Gastroesophageal sphincter (tissue), 4 donors: ENCODE measurements at places on chromosomes 16 and 17. TPM values are rescaled to one million over a fixed set of nuclear protein-coding genes. Genes with fewer than 3 reads are reported as not detected.
A peak's percentile ranks its signal among the peaks of the same experiment; 100 is the strongest.

- ATAC-seq, result peak; percentile 43
Observed at GRCh38 chr17:882827-883585, 96.6 kb downstream of the NXN start.

GRCh38 chr17:17021194-17021863 is 20.9 kb upstream of the MPRIP start:
- peak; percentile 53 for ATAC-seq

The MFAP4 gene
- total RNA-seq, result 282 TPM

DNA sequence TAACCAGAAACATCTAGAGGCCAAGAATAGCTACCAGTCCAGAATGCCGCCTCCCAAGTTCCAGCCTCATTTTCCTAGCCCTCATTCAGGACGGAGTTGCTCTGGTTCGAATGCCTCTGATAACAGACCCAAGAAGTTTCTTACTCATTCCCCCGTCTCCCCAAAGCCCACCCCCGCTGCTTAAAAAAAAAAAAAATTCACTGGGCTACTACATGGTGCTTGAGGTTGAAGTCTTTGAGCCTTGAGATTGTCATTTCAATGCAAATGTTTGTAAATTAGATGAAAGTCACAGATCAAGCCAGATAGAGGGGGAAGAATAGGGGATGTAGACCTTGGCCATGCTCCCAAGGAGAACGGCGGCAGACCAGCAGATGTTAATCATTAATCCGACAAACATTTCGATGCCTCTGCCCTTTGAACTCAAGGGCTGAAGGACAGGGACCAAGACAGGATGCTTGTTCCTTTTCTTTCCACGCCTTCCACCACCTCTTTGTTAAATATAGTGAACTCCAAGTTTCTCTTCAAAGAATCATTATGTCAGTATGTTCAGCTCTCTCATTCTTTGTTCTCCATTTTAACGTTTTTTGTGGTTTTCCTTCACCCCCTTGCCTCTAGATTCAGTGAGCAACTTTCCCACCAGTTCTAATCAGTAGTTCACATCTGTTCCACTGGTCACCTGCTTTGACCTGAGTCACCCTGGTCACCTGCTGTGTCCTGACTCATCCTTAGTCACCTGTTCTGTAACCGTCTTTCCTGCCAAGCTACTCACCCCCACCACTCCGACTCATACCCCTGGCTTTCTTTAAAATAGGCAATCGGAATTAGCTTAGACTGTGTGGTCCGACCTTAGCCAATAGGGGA is 190.3 kb downstream of the CPPED1 start:
- no peak for ATAC-seq

The RASL10B gene
- total RNA-seq, result 25.9 TPM

GRCh38 chr16:28983644-28984043 is 1.2 kb upstream of the LAT start:
- no peak for ATAC-seq

- ATAC-seq, result no peak
Observed at GRCh38 chr16:57112403-57113041, 20.1 kb downstream of the CPNE2 start.

The KCTD2 gene
- 30.2 TPM for total RNA-seq

- ATAC-seq, result no peak
Observed at GRCh38 chr16:23342083-23342640, 40.1 kb downstream of the SCNN1B start.

DNA sequence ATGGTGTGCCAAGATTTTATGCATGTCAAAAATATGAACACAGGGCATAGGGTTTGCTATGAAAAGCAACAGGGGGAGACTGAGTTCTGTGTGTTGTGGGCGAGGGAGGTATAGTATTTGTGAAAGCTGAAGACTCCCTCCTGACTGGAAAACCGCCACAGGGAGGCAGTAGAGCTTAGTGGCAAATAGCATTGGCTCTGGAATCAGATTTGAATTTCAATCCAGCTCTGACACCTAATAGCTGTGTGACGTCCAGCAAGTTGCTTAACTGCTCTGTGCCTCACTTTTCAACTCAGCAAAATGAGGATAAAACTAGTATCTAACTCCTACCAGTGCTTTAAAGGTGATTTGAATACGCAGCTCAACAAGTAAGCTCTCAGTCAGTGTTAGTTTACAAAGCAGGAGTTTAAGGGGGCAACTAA is 22.0 kb downstream of the KPNA2 start:
- no peak for ATAC-seq

The SYNGR3 gene
- not detected for total RNA-seq

The MILR1 gene
- not detected for total RNA-seq

DNA sequence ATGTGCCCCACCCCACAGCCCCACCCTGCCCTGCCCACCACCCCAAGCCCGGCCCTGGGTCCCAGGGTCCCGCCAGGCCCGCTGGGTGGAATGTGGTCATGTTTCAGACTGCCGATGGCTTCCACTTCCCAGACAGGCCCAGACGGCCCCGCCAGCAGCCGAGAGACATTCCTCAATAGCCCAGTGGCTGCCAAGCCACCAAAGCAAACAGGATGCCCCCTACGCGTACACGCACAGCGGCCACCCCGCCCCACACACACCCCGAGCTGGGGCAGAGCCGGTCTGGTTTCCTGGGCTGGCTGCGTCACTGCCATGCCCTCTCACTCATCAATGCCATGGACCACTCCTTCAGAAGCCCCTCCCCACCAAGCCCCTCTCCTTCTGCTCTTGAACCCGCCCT is 1.2 kb upstream of the KRT17 start:
- ATAC-seq, result no peak

The MRPL27 gene
- total RNA-seq, result 62.1 TPM

GRCh38 chr17:58019039-58019438 is 12.0 kb upstream of the SRSF1 start:
- ATAC-seq, result no peak

The MAP2K6 gene
- total RNA-seq, result 2.6 TPM

The TMEM97 gene
- 4.5 TPM for total RNA-seq

The C17orf50 gene
- not detected for total RNA-seq

GRCh38 chr16:84758627-84759026 is 58.8 kb downstream of the USP10 start:
- no peak for ATAC-seq

DNA sequence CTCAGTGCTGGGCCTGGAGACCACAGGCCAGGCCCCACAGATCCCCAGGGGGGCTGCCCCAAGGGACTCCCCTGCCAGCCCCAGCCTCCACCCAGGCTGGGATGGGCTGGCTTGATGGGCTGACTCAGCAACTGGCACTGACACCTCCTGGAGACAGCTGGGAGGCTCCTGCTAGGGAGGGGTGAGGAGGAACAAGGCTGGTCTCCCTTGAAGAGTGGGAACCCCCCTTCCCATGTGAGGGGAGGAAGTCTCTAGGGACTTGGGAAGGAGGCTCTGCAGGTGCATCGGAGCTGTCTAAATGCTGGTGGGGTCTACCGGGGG is 10.4 kb downstream of the NHERF1 start:
- no peak for ATAC-seq

GRCh38 chr16:29126057-29126494 is 141.2 kb downstream of the LAT start:
- ATAC-seq, result peak; percentile 6

DNA sequence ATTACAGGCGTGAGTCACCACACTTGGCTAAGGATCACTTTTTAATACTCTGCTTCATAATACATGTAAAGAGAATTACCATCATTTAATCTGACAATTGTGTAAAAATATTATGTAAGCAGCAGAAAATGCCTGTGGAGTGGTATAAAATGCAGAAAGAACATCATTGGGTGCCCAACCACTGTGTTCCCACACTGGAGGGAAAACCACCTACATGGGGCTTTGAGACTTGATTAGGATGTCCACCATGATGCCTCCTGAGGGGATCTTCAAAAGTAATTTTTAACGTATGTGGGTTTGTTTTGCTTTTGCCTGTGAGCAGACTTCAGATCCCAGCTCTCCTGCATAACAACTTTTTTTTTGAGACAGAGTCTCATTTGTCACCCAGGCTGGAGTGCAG is 18.8 kb downstream of the CFAP97D1 start:
- ATAC-seq, result no peak

GRCh38 chr17:43171586-43172487 is 823 bp downstream of the NBR1 start:
- ATAC-seq, result no peak

- ATAC-seq, result no peak
Observed at GRCh38 chr17:42844271-42844670, at the start of gene AOC2. Gene AOC2, plus strand, starts transcription at chr17:42844580. Its CDS starts 47 bp downstream, at chr17:42844627.

DNA sequence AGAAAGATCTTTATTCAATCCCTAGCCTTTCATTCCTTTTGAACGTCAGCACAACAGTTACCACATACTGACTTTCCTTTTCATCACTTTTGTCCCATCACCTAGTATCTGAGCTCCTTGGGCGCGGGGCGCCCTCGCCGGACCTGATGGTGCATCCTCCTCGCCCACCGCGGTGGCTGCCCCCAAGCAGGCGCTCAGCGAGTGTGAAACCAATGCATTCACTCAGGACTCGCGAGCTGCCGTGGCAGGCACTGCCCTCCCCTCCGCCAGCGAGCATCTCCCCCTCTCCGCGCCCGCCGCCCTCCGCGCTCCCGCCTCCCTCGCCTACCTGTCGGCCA is 756 bp downstream of the KLHL11 start:
- peak; percentile 60 for ATAC-seq

- no peak for ATAC-seq
Observed at GRCh38 chr17:65544672-65545071, 16.8 kb downstream of the AXIN2 start.
